Activated CD4-positive, alpha-beta memory T cell treated with anti-CD3 and anti-CD28 coated beads for 36 hours (primary cell): ENCODE measurements at places on chromosomes 16 and 17.
A peak's percentile ranks its signal among the peaks of the same experiment; 100 is the strongest.

DNA sequence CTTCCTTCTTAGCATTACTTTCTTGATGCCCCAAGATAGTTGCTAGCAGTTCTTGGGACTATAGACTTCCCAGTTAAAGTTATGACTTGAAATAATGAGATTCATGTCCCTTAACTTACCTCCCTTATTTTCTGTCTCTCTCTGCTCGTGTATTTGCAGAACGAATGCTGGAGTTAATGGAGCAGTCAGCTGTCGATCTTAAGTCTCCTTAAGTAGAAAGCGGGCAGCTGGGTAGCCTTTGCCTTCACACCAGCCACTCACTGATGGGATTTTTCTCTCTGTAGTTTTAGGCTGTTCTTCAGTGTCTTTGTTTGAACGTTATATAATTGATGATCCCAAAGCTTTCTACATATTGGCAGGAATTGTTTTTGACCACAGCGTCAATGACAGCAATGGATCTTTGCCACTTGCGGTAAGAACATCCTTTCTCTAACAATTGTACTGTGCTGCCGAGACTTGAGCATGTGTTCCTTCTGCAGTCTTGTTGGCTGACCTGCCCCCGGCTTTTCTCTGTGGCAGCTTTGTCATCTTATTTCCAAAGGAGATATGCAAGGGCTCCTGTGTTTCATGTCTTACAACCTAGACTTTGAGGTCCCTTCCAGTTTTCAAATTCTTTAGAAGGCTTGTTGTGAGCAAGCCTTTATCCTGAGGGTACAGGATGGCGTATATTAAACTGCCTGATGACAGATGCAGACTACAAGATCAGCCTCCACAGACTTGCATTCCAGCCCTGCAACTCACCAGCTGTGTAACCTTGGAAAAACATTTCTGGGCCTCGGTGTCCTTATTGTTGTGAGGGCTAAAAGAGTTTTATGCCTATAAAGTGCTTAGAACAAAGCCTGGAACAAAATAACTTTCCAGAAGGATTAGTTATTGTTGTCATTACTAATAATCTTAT lies 25.1 kb upstream of the ABCA3 start:
- no peak for DNase-seq

GRCh38 chr16:59973966-59974365 lies 1239.8 kb upstream of the GOT2 start:
- no peak for DNase-seq

- DNase-seq, result peak; percentile 72
These were observed 314.5 kb downstream of the SEC14L1 start for GRCh38 chr17:77455111-77455890.

DNA sequence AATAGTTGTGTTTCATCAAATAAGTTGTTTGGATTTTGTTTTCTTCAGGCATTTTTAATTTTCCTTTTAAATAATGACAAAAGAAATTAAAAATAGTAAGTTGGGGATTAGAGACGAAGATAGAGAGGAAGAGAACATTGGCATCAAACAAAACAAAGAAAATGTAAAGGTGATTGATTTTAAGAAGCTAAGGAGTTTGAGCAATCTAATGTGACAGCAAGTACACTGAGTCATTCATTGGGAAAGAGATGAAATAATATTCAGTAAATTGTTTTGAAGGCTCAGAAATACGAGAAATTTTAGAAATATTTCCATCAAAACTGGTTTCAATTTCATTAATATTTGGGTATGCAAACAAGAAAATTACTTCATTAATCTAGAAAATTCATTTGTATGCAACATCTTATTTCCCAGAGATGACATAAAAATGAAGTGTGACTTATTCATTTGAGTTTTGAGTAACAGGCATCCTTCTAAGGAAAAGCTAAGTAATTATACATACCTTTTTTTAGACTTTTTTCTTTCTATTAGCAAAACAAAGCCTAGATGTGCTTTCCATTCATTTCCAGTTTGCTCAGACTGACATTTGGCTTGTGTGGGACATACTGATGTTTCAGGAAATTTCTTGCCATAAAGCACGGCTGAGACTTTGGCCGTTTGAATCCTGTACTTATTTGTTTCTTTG lies 66.7 kb downstream of the COX10 start:
- DNase-seq, result no peak

DNA sequence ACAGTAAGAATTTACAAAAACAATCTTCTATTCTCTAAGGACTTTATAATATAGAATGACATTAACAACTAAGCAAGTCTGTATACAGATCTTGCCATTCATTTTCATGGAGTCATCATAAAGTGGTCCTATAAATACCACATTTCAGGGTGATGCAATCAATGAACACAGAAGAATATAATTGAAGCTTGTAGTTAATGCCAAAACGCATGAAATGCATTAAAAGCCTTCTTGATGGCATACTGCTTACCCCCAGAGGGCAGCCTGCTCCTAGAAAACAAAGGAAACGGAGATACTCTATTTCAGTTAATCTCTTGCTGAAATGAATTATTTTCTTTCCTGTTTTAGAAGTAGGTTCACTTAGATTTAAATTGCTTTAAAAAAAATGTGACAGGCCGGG lies 45.2 kb upstream of the STAC2 start:
- peak; percentile 20 for DNase-seq

DNA sequence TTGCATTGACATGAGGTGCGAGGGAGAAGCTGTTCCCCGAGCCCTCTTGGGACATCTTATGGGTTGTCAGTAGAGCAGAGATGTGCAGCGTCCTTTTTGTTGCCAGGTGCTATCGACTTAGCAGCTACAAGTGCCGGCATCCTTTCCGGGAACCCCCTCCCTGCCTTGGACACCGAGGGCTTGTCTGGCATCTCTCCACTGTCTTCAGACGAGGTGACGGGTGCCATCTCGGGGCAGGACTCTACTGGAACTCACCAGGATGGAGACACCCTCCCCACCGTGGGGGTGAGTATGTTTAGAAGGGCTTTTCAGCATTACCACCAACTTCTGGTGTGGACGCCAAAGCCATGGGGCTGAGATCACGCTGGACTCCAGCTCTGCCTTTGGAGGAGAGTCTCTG lies 11.8 kb upstream of the JPT2 start:
- DNase-seq, result no peak

DNA sequence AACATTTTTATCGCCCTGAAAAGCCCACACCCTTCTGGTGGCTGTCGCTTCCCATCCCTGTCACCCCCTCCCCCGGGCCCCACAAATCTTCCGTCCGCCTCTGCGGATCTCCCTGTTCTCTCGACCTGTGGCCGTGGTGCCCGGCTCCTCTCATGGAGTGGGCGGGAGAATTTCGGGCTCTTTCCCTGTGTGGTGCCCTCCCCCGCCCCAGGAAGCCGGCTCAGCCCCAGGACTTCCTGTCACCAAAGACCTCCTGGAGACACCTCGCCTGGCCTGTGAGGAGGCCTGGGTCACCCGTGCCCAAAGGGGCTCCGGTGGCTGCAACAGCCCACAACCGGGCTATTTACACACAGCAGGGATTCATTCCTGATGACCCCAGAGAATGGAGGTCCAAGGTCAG lies 26.1 kb upstream of the UBE2I start:
- DNase-seq, result no peak

DNA sequence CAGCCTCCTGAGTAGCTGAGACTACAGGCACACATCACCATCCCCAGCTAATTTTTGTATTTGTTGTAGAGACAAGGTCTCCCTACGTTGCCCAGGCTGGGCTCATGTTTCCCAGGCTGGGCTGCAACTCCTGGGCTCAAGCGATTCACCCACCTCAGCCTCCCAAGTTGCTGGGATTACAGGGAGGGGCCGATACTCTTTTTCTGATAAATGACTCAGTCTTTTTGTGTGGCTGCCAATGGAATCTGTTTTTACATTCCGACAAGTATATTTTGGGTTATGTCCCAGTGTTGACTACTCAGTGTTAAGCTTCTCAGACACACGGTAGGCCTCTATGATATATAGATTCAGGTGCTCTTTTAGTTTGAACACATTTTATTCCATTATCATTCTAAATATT lies 58.1 kb downstream of the SLFN11 start:
- DNase-seq, result no peak

DNA sequence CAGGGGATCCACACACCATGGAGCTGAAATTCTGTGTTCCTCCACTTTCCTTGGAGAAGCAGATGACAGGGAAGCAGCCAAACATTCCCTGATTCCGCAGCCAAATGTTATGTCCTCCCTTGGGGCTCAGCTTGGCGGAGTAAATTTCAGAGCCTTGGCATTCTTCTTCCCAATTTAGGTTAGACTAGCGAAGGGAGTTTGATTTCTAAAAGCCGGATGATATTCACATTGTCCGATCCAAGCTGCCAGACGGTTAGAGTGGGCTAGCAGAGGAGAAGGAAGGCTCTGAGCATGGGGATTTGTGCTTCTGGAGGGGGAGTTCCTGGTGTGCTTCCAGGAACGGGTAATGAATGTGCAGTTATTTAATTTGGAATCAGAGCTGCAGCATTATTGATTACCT lies 380.4 kb upstream of the EEF2KMT start:
- DNase-seq, result no peak

DNA sequence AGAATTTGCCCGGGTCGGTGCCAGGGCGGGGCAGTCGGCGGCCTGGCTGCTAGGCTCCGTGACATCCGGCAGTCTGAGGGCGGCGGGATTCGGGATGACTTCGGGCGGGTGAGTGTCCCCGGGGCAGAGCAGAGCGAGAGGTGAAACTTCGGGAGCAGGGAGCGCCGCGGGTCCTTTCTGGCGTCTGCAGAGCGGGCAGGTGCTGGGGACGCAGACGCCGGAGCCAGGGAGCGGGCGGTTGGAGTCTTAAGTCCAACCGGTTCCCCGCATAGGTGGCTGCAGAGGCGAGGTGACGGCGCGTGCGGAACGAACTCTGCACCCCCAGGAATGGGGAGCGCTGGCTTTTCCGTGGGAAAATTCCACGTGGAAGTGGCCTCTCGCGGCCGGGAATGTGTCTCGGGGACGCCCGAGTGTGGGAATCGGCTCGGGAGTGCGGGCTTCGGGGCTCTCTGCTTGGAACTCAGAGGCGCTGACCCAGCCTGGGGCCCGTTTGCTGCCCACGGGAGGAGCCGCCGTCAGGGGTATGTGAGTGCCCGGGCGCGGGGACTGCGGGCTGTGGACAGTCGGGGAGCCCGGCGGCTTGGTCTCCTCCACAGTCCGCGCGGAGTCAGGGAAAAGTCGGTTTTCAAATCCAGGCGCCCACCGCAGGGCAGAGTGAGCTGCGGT lies at the start of gene B4GALNT2:
B4GALNT2 (plus strand) TSS at position 71 of the 666 bp plus-strand sequence; CDS start at position 95, 24 bp downstream.
- DNase-seq, result peak; percentile 33

DNA sequence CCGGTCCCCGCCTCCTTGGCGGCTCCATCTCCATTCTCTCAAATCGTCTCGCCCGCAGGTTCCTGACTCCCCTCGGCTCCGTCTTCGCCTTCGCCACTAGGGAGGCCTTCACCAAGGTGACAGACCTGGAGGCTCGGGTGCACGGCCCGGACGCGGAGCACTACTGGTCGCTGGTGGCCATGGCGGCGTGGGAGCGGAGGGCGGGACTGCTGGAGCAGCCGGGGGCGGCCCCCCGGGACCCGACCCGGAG lies 862 bp downstream of the GLTPD2 start:
- no peak for DNase-seq

- no peak for DNase-seq
These were observed 45.8 kb downstream of the WNT3 start for GRCh38 chr17:46772475-46773220.

- no peak for DNase-seq
These were observed 124.0 kb downstream of the ABCA8 start for GRCh38 chr17:68831170-68831569.

DNA sequence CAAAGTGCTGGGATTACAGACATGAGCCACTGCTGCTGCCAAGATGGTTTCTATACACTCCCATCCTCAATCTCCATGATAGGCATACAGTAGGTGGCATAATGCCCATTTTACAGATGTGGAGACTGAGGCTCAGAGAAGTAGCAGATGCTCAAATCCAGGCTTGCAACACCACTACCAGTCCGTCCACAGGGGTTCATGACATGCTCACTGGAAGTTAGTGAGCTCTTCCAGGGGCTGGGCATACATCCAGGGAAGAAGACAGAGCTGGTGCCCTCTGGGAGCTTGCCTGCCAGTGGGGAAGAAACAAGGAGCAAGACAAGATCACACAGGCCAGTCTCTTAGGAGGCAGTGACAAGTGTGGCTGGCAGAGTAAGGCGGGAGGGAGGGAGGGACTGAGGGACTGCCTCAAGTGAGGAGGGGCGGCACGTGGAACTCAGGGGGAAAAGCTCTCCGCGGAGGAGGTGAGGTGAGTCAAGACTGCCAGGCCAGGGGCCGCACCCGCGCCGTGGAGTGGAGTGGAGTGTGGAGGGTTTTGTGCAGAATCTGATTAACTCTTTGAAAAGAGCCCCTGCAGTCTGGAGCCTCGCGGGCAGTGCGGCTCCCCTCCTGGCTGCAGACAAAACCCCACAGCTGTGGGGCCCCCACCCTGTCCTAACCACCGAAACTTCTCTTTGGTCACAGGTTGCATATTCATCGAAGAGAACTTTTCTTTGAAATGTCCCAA lies 27.9 kb downstream of the SREBF1 start:
- peak; percentile 26 for DNase-seq

DNA sequence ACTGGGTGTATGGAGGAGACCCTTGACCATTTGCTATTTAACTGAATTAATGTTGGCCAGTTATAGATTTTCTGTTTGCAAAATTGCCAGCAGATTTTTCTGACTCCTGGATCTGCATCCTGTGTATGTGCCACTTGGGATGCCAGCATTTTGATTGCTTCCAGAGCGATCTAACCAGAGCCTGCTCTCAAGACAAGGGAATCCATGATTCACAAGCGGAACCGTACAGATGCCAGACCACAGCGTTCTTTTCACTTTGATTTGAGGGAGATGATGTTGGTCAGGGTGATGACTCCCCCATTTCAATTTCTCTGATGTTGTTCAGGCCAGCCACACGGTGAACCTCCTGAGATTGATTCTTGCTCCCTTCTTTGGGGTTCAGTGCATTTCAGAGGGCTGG lies 228.7 kb downstream of the CDH13 start:
- no peak for DNase-seq

DNA sequence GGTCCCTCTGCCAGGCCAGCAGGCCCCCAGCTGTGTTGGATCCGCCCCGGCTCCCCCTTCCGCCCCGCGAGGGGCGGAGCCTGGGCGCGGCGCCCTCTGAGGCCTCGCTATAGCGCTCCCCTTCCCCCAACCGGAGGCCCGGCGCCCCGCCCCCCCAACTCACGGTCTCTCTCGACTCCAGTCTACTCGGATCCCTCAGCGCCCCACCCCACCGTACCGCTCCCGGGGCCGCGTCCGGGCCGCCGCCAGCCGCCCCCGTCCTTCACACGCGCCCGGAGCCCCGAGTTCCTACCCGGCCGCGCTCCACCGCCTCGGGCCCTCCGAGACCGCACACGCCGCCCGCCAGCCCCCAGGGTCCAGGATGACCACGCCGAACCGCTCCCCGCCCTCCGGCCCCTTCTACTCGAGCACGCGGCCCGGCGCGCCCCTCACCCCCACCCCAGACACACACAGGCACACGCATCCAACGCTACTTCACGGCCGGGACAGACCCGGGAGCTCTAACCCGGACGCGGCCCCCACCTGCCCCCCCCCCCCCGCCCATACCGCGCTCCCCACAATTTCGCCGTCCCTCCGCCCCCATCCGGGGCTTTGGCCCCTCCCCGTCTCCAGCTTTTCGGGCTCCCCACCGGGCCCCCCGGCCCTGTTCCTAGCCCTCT lies 1.4 kb downstream of the PHF23 start:
- DNase-seq, result peak; percentile 86

GRCh38 chr16:16992975-16993765 lies 477.6 kb downstream of the XYLT1 start:
- DNase-seq, result peak; percentile 25
